Left renal cortex interstitium (tissue), 4 donors: ENCODE measurements at places on chromosomes 16 and 17. TPM values are rescaled to one million over a fixed set of nuclear protein-coding genes. Genes with fewer than 3 reads are reported as not detected.

The FN3K gene
- 40.3 TPM for polyA plus RNA-seq

The PIRT gene
- 0.07 TPM for polyA plus RNA-seq

The SLC16A5 gene
- polyA plus RNA-seq, result 23.6 TPM

The DNASE1L2 gene
- polyA plus RNA-seq, result 0.55 TPM

The TSNAXIP1 gene
- 10.7 TPM for polyA plus RNA-seq

The SNAI3 gene
- 1.3 TPM for polyA plus RNA-seq

The MYL4 gene
- polyA plus RNA-seq, result 4.1 TPM

The PRKCB gene
- polyA plus RNA-seq, result 5.1 TPM

The CEP295NL gene
- polyA plus RNA-seq, result 1.1 TPM

The ARL2BP gene
- 70.0 TPM for polyA plus RNA-seq

The NME2 gene
- polyA plus RNA-seq, result 284 TPM

The DNAAF8 gene
- 2.0 TPM for polyA plus RNA-seq

The MYH13 gene
- 0.10 TPM for polyA plus RNA-seq

The SLC13A2 gene
- polyA plus RNA-seq, result 14.3 TPM

The PRSS33 gene
- 0.13 TPM for polyA plus RNA-seq

The TGFB1I1 gene
- 57.8 TPM for polyA plus RNA-seq

The C16orf92 gene
- polyA plus RNA-seq, result not detected

The CPNE7 gene
- 6.4 TPM for polyA plus RNA-seq

The ACSF3 gene
- 36.3 TPM for polyA plus RNA-seq

The TPSG1 gene
- polyA plus RNA-seq, result 1.9 TPM

The SBK1 gene
- 13.4 TPM for polyA plus RNA-seq

The STH gene
- polyA plus RNA-seq, result not detected

The KIFC3 gene
- 79.1 TPM for polyA plus RNA-seq

The TRIM47 gene
- polyA plus RNA-seq, result 7.5 TPM

The CD300A gene
- 1.4 TPM for polyA plus RNA-seq

The SKA2 gene
- 86.4 TPM for polyA plus RNA-seq

The ARL5C gene
- polyA plus RNA-seq, result not detected

The PERCC1 gene
- not detected for polyA plus RNA-seq

The KRTAP9-8 gene
- polyA plus RNA-seq, result not detected

The DYNLRB2 gene
- polyA plus RNA-seq, result 8.7 TPM

The C17orf100 gene
- polyA plus RNA-seq, result 9.0 TPM

The SETD1A gene
- 15.3 TPM for polyA plus RNA-seq

The BCAR1 gene
- 78.8 TPM for polyA plus RNA-seq

The MAFG gene
- 11.2 TPM for polyA plus RNA-seq

The TBC1D3D gene
- 0.90 TPM for polyA plus RNA-seq

The OR2C1 gene
- polyA plus RNA-seq, result 0.66 TPM

The PRCD gene
- polyA plus RNA-seq, result 3.9 TPM

The FAM222B gene
- 26.2 TPM for polyA plus RNA-seq

The SHISA9 gene
- polyA plus RNA-seq, result 6.2 TPM

The OTOA gene
- polyA plus RNA-seq, result 0.16 TPM

The PLK1 gene
- 27.5 TPM for polyA plus RNA-seq
